ENCODE measurements at places on chromosomes 4 and X.

DNA sequence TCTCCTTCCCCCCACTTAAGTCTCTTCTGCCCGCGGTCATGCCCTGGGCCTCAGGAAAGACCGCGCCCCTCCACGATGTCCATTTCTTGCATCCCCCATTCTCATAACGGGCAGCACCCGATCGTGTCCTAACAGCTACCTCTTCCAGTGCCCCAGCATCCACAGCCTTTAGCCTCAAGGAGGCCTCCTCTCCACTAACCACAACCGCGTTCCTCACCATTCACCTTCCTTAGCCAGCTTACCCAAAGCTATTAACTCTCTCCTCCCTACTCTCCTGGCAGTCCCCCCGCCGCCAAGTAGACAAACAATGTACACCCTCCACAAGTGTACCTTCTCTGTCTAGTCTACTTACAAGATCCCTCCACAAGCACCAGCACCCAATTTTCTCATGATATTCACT, 58.6 kb upstream of the PAGE5 start:
- no peak for DNase-seq

DNA sequence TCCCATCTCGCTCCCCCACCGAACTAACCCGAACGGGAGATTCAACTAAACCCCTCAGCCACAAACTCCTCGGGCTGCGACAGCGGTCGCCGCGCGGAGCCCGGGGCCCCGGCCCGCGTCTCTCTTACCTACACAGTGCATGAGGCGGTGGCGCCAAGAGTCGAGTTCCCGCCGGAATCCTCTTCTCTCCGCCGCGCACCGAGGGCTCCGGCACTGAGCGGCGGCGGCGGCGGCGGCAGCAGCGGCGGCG, 160 bp downstream of the LCORL start:
- DNase-seq = no peak

- no peak for DNase-seq
Measured at GRCh38 chr4:156924774-156925315, 46.8 kb downstream of the PDGFC start.

GRCh38 chr4:38788317-38788716, 5.5 kb upstream of the TLR10 start:
- no peak for DNase-seq

DNA sequence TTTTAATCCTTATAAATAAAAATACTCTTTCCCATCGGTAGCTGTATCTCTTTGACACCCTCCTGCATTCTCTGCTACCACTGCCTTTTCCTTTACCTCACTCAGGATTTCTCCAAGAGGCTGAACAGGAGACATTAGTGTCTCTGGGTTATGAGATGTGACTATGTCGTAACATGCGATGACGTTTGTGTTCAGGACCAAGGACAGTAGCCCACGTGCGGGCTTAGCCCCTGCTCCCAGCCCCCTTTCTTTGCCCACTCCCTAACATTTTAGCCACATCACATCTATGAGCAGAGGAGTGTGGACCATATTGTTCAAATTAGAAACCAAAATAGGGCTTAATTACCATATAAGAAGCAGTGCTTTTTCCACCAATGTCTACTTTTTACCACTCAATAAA, 369.3 kb downstream of the FBXW7 start:
- DNase-seq = no peak

- no peak for DNase-seq
Measured at GRCh38 chrX:68721991-68722860, 74.8 kb downstream of the STARD8 start.

DNA sequence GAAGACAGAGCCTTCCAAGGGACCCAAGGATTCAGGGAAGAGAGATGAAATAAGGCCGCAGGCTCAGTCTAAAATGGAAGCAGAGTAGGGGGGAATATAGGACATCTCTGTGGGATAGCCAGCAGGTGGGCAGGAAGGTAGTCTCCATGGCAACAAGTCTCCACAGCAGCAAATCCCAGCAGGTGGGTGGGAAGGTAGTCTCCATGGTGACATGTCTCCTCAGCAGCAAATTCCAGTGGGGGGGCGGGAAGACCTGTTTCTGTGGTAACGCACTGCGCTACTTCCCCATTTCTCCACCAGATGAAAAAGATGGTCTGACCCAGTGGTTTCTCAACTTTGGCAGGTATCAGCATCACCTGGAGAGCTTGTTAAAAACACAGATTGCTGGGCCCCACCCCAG, 18.3 kb downstream of the NLGN3 start:
- no peak for DNase-seq

DNA sequence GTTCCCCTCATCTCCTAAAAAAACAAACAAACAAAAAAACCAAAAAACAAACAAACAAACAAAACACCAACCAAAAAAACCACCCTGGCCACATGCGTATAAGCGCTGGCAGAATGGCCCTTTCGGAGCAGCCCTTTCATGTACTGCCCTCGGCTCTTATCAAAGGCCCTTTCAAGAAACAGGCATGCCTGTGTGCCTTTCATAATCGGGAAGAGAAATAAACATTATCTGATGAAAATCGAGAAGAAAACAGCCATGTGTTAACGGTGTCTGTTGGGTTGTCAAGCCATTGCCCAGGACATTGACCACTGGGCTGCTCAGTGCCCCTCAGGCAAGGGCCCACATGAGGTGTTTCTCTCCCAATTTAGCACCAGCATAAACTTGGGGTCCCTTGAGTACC, 68.3 kb downstream of the PJA1 start:
- DNase-seq = no peak

DNA sequence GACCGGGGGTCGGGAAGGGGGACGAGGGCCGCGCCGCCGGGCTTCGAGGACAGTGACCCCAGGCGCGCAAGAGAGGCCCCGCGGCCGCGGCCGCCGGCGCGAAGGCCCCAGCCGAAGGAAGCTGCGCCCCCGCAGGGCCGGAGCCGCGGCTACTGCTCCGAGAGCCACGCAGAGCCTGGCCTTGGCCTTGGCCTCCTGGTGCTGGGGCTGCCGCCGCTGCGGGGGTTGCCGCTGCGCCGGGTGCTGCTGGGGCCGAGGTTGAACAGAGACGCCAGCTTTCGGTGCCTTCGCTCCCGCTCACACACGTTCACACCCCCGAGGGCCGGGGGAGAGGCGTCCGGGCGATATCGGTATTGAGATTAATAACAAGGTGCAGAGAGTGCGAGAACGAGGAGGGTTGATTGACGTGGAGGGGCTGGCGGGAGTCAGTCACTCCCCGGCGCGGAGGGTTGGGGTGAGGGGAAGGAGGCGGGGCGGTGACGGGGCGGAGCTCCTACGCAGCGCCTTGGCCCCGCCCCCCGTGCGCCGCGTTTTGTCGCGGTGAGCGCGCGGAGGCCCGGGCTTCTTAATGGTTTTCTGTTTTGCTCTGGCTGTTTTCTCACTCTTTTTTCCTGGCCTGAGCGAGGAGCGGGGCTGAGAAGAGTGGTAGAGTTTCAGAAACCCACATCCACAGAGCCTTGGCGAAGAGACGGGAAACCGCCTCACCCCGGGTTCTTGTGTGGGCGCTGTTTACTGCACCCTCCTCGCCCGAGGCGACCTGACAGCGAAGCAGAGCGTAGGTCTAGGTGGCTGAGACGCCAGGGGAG, 878 bp upstream of the CNOT6L start:
- DNase-seq = peak; percentile 97

- no peak for DNase-seq
Measured at GRCh38 chrX:33190016-33190415, 21.3 kb downstream of the DMD start.

- no peak for DNase-seq
Measured at GRCh38 chrX:132822634-132823012, 135.8 kb downstream of the HS6ST2 start.

- DNase-seq = no peak
Measured at GRCh38 chr4:65028592-65028991, 619.3 kb upstream of the TECRL start.

GRCh38 chrX:152151256-152151655, 12.9 kb upstream of the MAGEA10 start:
- no peak for DNase-seq

DNA sequence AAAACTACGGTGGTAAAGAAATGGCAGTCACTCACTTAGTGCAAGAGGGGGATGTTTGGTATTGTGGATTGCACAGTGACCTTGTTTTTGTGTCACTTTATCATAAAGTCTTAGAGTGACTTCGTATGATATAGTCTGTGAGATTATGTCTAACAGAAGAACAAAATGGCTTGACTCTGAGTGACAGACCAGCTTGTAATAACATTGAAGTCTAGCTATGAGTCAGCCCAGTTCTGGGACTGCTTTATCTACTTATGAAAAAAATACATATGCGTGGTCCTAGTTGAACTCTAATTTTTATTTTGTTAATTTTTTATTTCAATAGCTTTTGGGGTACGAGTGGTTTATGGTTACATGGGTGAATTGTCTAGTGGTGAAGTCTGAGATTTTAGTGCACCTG, 20.0 kb downstream of the DCLK2 start:
- DNase-seq = no peak

DNA sequence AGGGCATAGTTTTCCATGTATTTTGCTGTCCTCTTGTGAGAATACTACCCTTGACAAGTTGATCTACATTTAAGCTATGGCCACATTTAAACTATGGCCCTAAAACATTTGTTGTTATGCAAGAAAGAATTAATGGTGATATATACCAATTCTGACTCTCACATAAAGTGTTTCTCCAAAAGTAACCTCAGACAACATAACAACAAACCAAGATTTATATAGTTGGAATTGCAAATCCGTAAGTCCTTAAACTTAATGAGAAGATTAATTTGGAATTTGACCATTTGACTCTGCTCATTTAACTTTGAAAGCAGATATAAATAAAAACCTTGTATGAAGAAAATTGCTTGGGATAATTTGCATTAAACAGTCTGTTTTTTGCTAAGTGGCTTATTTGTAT, 38.9 kb downstream of the RUFY3 start:
- DNase-seq = no peak

GRCh38 chrX:24100713-24101112, 46.0 kb downstream of the EIF2S3 start:
- no peak for DNase-seq

- no peak for DNase-seq
Measured at GRCh38 chr4:15968551-15969300, 5.8 kb upstream of the FGFBP2 start.

- DNase-seq = no peak
Measured at GRCh38 chr4:167424341-167425256, 190.3 kb upstream of the SPOCK3 start.

- no peak for DNase-seq
Measured at GRCh38 chr4:152620915-152621314, 58.9 kb downstream of the TMEM154 start.

DNA sequence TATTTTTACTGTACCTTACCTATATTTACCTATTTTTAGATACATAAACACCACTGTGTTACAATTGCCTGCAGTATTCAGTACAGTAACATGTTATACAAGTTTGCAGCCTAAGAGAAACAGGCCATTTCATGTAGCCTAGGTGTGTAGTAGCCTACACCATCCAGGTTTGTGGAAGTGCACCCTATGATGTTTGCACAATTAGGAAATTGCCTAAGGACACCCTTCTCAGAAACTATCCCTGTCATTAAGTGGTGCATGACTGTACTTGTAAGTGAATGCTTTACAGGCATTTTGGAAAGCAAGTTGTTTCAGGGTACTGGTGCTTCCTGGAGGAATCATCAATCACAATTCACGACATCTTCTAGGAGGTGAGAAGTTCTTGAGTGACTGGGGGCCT, 991.8 kb upstream of the SLIT2 start:
- no peak for DNase-seq

DNA sequence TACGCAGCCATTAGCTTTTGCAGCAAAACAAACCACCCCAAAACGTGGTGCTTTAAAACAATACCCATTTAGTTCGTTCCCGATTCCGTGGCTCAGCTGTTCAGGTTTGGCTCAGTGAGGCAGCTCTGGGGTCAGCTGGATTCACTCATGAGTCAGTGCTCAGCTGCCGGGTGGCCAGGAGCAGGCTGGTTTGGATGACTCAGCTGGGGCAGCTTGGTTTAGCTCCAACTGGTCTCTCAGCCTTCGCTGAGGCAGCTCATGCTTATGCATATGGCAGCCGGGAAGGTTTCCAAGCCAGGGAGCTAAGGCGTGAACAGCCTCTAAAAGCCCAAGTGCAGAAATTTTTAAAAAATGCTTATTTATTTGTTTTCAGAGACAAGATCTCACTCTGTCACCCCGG, 13.3 kb upstream of the CD99 start:
- DNase-seq = no peak

DNA sequence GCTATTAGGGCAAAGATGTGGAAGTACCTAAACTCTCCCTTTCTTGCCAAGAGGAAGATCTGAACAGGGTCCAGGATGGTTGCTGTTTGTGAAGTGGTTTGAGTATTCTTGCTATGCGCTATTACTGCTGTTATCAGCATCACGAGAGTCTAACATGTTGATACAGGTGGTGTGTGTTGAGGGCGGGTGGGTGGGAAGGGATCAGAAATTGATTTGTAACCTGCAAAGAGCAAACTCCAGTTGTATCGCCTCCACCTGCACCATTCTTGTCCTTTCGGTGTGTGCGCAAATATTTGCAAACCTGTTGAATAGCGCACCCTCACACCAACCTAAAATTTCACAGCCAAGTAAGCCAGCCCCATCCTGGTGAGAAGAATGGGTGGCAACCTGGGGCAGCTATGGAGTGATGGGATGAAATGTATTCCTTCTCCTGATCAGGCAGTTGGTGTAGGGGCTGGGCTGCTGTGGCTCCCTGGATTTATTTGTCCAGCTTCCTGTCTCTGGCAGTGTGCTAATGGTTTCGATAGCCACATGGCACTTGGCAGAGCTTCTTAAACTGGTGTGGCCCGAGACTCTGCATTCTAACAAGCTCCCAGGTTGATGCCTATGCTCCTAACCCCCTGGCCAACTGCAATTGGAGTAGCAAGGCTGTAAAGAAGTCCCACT, 102.6 kb upstream of the SCML1 start:
- no peak for DNase-seq

- peak; percentile 41 for DNase-seq
Measured at GRCh38 chrX:120308959-120309872, 2.0 kb downstream of the TMEM255A start.

DNA sequence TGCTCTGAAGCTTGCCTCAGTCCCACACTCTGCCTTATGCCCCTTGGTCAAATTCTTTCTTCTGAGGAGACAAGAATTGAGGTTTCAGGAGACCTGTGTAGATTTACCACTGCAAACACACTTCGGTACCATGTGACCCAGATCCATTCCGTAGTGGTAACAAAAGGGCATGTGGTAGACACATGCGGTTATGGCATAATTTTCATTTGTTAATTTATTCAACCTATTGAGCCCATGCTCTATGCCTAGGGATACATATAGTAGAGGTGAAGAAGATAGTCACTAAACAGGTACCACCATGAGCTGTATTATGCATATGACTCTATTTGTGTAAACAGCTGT, 190.9 kb downstream of the NDST4 start:
- DNase-seq = no peak

DNA sequence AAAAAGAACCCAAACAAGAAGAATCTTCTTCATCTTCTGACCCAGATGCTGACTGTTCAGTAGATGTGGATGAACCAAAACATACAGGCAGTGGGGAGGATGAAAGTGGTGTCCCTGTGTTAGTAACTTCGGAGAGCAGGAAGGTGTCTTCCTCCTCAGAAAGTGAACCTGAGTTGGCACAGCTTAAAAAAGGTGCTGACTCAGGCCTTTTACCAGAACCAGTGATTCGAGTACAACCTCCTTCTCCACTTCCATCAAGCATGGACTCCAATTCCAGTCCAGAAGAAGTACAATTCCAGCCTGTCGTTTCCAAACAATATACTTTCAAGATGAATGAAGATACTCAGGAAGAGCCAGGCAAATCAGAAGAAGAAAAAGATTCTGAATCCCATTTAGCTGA, 307.0 kb downstream of the ANK2 start:
- no peak for DNase-seq
